NCI-H510A treated with DMSO at 0.1 percent for 48 hours (cell line): ENCODE measurements at places on chromosomes 7 and 10.

- DNase-seq, result no peak
Observed at GRCh38 chr10:1395481-1396296, 339.5 kb downstream of the WDR37 start.

- no peak for DNase-seq
Observed at GRCh38 chr7:148153616-148154284, 436.8 kb upstream of the C7orf33 start.

GRCh38 chr7:79453558-79454360 is at the start of gene MAGI2:
Gene MAGI2 (minus strand): TSS chr7:79453667. CDS start chr7:79453320, 347 bp downstream.
- peak; percentile 1 for DNase-seq

- no peak for DNase-seq
Observed at GRCh38 chr10:14247377-14248116, 83.2 kb downstream of the FRMD4A start.

DNA sequence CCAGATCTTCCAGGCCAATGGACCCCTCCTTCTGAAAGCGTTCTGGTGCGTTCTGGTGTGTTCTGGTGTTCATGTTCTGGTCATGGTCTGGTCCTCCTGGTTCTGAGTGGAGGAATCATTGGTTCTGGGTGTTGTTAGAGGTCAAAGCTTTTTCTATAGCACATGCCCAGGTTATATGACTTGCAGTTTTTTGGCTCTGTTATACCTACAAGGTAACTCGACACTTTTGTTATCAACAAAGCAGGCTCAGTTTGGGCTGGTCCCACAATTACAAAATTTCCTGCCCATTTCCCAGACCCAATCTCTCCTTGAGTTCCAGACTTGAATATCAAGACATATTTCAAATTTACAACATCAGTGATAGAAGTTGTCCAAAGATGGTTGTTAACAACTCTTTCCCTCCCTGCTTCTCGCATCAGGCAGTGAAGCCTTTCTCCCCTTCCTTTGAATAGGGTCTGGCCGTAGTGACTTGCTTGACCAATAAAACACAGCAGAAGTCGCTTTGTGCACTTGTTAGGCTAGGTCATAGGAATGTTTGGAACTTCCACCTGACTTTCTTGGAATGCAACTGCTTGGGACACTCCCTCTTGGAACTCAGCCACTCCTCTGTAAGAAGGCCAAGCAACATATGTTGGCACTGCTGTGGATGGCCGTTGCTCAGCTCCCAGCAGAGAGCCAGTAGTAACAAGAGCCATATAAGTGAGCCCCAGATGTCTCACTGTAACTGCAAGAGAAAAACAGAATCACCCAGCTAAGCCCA is 83.1 kb upstream of the STEAP1B start:
- no peak for DNase-seq

DNA sequence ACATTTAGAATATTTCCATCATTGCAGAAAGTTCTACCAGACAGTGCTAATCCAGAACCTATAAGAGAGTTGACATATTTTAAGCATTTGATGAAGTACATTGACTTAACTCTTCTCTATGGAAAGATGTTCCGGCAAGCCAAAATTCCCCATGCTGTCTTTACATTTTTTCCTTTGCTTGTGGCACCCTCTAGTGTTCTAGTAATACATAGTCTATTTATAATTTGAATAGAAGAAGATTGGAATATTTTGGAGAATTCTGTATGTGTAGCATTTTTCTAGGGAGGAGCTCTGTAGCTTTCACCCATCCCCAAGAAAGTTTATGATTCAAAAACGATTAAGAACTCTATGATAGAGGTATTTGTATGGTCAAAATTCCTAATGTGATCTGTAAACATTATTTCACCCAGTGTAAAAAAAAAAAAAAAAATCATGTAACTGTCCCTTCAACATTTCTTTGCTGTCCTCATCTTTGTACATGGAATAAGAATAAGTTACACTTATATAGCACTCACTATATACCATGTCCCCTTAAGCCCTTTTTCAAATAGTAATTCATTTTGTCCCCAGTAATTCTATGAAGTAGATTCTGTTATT is 33.2 kb downstream of the NRF1 start:
- peak; percentile 13 for DNase-seq

- no peak for DNase-seq
Observed at GRCh38 chr7:154306036-154306435, 253.8 kb downstream of the DPP6 start.
